RWPE1 (cell line): ENCODE measurements at places on chromosomes 7 and 10.

DNA sequence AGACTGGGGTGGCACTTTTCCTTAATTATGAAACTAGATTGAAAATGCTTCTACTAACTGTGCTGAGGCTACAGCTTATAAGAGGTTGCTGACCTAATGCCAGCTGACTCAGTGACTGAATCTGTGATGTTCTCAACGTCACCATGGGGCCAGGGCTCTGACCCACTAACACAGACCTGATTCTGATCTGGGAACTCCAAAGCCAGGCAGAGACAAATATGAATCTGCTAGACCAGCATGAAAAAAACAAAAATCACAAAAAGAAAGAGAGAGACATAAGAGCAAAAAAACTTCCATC, 16.1 kb downstream of the USP6NL start:
- no peak for DNase-seq

DNA sequence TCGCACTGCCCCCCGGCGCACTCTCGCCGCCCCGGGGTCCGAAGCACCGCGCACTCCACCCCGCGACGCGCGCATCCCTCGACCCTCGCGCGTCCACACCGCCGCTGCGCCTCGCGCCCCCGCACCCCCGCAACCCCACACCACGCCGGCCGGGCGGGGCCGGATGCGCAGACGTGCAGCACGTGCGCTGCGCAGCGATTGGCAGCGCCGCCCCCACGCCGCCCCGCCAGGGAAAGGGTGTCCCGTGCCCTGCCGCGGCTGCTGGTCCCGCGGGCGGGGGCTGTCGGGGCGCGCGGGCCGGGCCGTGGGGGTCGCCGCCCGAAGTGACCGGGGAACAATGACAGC, 53.7 kb upstream of the KDM7A start:
- DNase-seq = no peak

- DNase-seq = no peak
These were observed 82.8 kb upstream of the FRMD4A start for GRCh38 chr10:14413523-14413922.

- no peak for DNase-seq
These were observed 18.4 kb upstream of the WAPL start for GRCh38 chr10:86540016-86540415.

GRCh38 chr7:28806841-28807240, 151.3 kb downstream of the TRIL start:
- DNase-seq = peak; percentile 24

DNA sequence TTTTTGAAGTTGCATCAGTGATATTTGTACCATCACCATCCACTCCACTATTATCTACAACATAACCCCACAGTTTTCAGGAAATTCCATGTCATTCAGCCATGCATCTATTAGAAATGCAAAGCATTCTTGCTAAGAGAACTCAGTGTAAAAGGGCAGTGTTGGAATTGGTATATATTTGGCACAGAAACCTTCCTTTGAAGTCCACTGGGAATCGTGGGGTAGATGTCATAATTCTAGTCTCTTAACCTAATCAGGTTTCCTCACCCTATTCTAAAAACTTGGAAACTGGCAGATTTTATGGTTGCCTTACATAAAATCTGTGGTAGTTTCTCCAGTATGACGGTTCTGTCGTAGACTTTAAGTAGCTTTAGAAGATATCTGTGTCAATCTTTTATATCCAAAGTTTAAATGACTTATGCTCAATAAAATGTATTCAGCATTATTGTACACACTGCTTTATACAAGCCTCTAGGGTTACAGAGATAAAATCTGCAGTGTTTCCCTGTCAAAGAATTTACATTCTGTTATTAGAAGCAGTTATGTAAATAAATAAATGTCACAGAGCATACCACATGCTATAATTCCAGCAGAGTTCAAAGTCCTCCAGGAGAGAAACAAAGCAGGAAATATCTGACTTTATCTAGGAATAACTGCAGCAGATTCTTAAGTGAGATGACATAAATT, 704.4 kb upstream of the CELF2 start:
- DNase-seq = no peak

DNA sequence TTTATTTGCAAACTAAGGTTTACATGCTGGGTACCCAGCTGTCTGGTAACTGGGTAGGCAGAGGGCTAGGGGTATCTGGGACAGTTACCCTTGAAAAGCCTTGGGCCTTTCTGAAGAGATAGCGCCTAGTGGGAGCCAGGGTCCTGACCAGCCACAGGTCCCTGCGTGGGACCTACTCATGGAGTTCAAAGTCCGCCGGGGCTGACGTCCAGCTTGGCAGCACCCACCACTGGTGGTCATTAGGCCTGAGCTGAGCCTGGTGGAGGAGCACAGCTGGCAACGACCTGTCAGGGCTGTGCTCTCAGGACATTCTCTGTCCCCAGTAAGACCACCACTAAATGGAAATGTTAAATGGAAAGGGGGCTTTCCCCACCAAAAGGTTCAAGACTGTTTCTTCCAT, 20.0 kb downstream of the GUSB start:
- DNase-seq = no peak

- DNase-seq = no peak
These were observed 32.1 kb upstream of the PFKFB3 start for GRCh38 chr10:6170638-6171037.

DNA sequence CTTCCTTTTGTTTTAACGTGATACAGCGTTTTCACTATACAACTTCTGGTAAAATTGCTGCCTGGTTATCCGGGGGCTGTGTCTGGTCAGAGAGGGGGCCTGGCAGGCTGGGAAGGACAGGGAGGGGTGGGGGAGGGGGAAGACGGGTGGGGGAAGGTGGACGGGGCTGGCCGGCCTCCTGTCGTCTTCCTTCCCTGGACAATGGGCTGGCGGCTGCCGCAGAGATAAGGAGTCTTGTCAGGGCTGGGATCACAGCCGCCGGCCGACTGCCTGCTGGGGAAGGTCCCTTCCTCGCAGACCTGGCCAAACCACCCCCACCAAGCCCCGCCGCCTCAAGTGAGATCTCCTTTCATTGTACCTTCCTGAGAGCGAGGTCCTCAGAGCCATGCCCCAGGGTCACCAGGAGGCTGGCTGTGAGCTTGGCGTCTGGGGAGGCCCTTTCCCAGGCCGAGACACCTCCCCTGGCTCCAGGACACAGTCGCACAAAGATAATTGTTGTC, 151.2 kb upstream of the TNRC18 start:
- no peak for DNase-seq

- DNase-seq = peak; percentile 57
These were observed 133.4 kb upstream of the CSTF2T start for GRCh38 chr10:51832652-51833383.

DNA sequence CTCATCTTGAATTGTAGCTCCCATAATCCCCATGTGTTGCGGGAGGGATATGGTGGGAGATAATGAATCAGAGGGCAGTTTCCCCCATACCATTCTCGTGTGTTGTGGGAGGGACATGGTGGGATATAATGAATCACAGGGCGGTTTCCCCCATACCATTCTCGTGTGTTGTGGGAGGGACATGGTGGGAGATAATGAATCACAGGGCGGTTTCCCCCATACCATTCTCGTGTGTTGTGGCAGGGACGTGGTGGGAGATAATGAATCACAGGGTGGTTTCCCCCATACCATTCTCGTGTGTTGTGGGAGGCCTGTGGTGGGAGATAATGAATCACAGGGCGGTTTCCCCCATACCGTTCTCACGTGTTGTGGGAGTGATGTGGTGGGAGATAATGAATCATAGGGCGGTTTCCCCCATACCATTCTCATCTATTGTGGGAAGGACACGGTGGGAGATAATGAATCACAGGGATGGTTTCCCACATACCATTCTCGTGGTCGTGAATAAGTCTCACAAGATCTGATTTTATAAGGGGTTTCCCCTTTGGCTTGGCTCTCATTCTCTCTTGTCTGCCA, 271.0 kb downstream of the MAD1L1 start:
- peak; percentile 26 for DNase-seq

DNA sequence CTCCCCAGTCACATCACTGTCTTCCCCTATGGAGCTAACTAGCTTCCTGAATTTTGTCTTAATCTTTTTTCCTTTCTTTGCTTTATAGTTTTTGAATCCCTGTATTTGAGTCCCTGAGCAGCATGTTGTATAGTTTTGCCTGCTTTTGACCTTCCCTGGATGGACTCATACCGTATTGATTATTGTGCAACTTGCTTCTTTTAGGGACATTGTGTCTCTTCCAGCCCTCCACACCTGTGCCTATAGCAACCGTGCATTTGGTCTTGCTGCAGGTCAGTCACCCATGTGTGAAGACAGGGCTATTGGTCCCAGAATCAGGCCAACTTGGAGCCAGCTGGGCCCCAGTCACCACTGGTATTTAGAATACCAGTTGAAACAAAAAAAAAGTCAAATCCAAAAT, 158.9 kb upstream of the ADCY1 start:
- no peak for DNase-seq

DNA sequence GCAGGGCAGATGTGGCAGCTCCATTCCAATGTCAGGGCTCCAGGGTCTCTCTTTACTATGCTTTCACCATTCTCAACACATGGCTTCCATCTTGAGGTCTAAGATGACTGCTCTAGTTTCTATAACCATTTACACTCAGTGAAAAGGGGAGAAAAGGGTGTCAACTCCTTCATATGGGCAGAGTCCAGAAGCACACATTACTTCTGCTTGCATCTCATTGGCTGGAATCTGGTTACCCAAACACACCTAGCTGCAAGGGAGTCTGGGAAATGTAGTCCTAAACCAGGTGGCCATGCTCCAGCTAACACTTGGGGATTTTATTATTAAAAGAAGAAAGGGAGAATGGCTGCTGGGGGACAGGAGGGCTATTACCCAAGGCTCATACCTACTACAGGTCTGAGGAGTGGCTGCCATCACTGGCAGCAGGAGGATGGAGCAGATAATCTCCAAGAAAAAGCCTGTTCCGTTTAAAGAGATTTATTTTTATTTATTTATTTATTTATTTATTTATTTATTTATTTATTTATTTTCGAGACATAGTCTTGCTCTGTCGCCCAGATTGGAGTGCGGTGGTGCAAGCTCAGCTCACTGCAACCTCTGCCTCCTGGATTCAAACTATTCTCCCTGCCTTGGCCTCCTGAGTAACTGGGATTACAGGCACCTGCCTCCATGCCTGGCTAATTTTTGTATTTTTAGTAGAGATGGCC, 29.1 kb upstream of the LBX1 start:
- DNase-seq = peak; percentile 45

DNA sequence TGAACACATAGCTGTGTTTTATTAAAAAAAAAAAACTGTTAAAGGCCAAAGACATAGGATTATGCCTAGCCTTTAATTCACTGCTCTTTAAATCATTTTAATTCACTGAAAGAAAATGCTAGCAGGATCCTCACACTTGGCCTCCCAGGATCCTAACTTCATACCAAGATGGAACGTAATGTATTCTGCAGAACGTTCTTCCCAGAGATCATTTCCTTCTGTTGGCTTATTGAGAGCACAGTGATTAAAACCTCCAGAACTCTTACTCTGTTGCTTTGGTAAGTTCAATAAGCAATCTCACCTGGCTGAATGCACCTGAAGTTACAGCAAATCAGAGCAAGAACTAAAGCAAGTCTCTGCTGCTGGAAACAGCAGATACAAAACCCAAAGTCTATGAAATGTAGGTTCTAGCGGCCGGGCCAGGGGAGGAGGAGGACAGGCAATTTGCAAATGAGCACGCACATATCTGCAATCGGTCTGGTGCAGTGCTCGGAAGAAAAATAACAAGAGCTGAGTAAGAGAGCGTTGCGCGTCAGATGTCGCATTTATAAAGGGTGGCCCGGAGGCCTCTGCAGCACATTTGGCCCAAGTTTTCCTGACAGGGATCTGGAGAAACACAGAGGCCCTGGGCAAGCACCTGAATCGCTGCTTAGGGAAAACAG, 193.9 kb downstream of the FAM107B start:
- no peak for DNase-seq

GRCh38 chr7:47380325-47381133, 201.4 kb downstream of the TNS3 start:
- peak; percentile 34 for DNase-seq

DNA sequence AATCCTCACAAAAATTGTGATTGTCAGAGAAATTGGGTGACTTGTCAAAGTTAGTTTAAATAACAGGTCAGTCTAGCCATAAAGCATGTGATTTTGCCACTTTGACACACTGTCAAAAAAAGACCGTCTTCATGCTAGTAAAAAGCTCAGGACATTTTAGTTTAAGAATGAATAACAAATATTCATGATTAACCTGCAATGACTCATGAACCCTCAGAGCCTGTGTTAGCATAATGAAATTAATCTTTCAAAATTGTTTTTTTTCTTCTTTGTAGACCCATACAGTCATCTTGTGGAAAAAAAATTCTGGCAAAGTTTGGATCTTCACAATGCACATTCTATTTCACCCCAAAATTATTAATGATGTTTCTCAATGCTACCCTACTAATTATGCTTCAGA, 255.2 kb upstream of the POT1 start:
- DNase-seq = no peak

GRCh38 chr10:119079599-119080520, 757 bp downstream of the EIF3A start:
- DNase-seq = peak; percentile 91

DNA sequence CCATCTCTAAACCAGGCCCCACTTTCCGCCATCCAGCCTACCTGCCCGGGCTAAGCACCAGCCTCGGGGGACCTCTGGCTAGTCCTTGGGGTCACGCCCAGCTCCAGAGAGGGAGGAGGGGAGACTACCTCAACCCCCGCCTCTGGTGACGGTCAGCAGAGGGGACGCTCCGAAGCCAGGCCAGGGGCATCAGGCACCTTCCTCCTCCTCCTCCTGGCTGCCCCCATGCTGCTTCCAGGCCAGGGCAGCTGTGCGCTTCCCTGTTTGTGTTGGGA, 4.0 kb upstream of the SMARCD3 start:
- DNase-seq = no peak

GRCh38 chr7:133023370-133024071, 58.4 kb downstream of the CHCHD3 start:
- DNase-seq = no peak

DNA sequence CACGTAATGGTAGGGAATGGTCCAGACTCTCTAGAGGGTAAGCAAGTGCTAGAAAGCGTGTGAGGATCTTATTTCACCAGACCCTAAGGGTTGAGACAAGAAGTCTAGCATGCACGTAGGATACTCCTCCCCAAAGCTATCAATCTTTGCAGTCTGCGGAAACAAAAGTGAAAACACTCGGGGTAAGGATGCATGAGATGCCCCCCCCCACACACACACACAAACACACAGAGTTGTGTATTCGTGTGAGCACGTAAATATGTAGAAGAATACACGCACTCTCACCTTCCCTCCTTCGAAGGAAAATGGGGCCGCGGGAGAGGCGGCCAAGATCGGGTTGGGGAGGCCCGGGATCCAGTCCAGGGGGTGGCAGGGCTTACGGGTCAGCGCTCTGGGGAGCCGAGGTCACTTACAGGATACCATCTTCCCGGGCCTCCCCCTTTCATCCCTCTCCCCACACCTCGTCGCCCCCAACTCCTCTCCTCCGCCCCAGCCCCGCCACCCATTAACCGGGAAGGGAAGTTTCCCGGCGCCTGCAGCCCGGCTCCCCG, 455 bp downstream of the CUL2 start:
- peak; percentile 33 for DNase-seq

- DNase-seq = no peak
These were observed 758.9 kb downstream of the GRM8 start for GRCh38 chr7:126493801-126494200.

DNA sequence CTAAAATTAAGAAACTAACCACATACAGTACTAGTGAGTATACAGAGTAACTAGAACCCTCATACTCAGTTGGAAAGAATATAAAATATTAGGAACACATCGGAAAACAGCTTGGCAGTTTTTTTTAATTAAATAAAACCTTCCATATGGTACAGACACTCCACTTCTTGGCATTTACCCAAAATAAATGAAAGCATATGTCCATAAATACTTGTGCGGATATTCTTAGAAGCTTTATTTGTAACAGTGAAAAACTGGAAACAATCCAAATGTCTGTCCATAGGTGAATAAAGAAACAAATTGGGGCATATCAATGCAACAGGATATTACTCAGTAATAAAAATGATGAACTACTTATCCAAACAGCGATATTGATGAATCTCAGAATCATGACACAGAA, 410.0 kb downstream of the HTR7 start:
- no peak for DNase-seq
